Activated naive CD8-positive, alpha-beta T cell treated with anti-CD3 and anti-CD28 coated beads, Interleukin-2, amount 50 U/mL, for 24 hours (primary cell): ENCODE measurements at places on chromosomes 16 and 17.
A peak's percentile ranks its signal among the peaks of the same experiment; 100 is the strongest.

DNA sequence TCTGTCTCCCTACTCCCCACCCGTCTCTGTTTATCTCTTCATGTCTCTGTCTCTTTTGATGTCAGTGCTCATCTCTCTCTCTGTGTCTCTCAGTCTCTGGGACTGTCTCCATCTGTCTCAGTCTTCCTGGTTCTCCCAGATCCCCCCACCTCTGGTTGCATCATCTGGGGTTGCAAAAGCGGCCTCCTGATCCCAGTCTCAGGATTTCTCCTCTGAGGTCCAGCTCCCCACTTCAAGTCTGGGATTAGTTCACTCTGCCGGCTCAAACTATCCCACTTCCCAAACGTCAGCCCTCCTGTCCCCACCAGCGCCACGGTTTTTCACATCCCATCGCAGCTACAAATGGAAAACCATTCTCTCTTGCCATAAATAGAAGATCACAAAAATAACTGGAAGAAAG lies 9.0 kb downstream of the TEKT5 start:
- no peak for DNase-seq

- DNase-seq: no peak
Observed at GRCh38 chr17:35254107-35254773, 11.4 kb downstream of the SLFN5 start.

- DNase-seq: no peak
Observed at GRCh38 chr16:79772784-79773183, 172.2 kb upstream of the MAF start.

DNA sequence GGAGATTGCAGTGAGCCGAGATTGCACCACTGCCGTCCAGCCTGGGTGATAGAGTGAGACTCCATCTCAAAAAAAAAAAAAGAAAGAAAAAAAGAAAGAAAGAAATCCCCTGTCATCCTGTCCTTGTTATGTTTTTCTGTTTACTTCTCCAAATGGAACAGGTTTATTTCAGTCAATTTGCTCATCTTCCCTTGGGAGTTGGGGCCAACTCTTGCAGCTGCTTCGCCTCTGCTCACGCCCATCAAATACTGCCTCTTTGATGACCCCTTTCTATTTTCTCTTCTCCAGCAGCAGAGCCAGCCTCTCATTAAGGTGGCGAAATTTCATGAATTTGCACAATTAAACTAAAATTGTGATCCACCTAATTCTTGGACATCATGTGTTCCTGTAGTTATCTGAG lies 173.4 kb downstream of the ZNF18 start:
- no peak for DNase-seq

GRCh38 chr17:67375716-67376115 lies 1.4 kb upstream of the PITPNC1 start:
- no peak for DNase-seq

- no peak for DNase-seq
Observed at GRCh38 chr16:68403177-68403576, 45.1 kb downstream of the SMPD3 start.

- no peak for DNase-seq
Observed at GRCh38 chr16:76182041-76182635, 95.1 kb upstream of the CNTNAP4 start.

DNA sequence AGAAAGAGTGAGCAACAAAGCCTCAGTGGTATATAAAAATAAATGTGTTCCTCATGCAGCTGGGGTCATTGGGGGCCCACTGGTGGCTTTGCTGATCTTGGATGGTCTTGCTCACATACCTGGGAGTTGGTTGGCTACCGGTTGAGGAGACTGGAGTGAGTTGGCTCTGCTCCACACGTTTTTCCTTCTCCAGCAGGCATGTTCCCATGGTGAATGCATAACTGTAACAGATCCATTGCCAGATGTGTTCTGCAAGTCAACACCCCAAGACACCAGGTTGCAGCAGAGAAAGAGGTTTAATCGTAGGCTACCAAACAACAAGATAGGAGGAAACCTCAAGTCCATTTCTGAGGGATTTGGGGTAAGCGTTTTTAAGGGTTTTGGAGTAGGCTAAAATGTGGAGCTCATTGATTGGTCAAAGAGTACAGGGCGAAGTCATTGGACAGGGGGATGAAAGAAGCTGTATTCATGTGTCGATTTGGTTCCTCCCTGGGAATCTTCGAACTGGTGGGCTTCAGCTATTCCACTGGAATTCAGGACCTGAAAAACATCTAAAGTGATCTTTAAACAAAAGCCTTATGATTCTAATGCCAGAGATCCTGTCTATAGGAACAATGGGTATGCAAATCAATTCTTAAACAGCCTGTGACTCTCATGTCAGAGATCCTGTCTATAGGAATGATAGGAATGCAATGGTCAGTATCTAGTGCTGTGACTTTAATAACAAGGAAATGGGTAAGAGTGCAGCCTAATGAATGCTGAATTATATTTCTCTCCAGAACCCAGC lies 467.5 kb upstream of the C16orf82 start:
- no peak for DNase-seq

DNA sequence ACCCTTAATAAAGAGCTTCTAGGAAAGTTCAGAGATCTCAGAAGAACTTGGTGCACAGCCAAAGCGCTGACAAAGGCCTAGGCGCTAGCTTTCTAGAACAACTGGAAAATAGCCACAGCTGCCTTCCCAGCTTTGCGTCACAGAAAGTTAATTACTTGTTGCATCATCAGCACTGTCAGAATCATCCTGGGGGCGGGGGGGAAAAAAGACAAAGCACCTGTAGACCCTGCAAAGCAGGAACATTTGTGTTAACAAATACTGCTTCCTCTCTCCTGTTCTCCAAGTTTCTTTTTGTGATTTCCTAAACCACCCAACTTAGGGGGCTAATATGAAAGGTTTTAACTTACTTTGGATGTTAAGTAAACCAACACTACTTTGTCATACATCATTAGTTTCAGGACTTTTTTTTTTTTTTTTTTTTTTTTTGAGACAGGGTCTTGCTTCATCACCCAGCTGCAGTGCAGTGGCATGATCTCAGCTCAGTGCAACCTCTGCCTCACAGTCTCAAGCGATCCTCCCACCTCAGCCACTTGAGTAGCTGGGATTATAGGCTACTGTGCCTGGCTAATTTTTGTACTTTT lies 4.8 kb upstream of the AARSD1 start:
- no peak for DNase-seq

DNA sequence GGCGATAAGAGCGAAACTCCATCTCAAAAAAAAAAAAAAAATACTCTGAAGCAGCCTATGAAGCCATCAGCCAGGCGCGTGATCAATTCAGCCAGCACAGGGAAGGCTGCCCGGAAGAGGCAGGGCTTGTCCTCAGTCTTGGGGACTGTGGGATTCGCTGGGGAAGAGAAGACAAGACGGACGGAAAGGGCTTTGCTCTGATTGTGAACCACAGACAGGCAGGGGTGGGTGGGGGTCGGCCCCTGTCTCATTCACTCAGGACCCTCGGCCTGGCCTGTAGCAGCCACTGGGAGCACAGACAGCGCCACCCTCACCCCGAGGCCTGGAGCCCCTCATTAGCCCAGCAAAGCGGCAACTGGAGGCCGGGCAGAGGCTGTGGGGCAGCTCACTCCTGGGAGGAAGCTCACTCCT lies 37.2 kb downstream of the ABR start:
- DNase-seq: no peak

DNA sequence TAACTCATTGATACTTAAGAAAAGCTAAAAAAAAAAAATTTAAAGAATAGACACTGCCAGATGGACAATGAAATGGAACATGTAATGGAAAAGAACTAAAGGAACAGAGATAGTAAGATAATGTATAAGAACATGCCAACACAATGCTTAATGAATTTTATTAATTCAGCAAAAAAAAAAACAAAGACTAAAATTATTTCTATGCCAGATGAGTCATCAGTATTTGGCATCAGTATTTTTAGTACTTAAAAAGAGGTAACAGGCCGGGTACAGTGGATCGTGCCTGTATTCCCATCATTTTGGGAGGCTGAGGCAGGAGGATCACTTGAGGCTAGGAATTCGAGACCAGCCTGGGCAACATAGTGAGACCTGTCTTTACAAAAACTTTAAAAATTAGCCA lies 168.5 kb downstream of the CYB561 start:
- no peak for DNase-seq

GRCh38 chr16:47567321-47567720 lies 106.2 kb downstream of the PHKB start:
- no peak for DNase-seq

DNA sequence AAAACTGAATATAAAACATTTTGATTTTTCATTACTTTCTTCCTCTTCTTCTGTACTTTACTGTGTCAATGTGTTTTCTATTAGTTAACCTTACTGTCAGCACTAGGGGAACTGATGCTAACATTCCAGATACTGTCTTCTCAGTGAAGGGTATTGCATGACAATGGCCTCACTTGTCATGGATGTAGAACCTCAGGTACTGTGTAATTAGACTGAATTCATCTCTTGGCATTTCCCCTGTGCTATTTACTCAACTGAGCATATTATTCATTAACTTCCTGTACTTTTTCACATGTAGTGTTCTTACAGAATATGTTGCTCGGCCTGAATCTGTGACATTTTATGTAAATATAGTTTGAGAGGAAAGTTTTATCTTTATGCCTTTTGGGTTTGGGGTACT lies 237.0 kb downstream of the CA10 start:
- DNase-seq: no peak

DNA sequence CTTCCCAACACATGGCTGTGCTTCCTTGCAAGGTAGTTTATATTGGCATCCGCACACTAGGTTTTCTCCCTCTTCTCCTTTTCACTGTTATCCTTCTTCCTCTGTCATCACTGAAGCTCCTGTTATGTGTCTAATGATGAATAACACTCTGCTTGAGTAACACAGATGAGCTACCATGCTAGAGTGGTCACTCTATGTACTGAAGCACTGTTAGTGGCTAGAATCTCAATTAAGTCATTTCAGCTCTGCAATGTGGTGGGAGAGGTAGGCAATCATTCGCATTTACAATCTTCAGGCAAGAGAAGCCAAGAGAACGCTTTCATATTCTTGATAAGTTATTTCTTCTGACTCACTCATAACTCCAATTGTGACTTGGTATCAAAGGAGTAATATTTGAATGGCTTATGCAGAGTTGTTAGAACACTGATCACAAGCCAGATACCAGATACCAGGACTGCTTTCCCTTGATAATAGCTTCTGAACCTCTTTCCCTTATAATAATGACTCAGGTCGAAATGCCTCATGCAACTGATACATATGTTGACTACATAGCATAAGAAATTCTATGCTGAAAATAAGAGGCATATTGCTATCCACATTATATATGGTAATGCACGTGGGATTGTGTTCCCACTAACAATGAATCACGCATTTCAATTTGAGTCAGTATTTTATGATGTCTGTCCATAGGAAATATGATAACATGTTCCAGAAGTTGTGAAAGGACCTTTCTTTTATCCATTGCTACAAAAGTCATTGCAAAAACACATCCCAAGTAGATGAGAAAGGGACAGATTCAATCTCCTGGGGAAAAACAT lies 158.0 kb upstream of the HS3ST3A1 start:
- DNase-seq: no peak

GRCh38 chr16:30748634-30749445 lies 615 bp downstream of the PHKG2 start:
- peak; percentile 38 for DNase-seq

- no peak for DNase-seq
Observed at GRCh38 chr16:78628461-78629045, 529.1 kb downstream of the WWOX start.

GRCh38 chr17:81483862-81484194 lies 28.8 kb downstream of the ACTG1 start:
- DNase-seq: no peak

DNA sequence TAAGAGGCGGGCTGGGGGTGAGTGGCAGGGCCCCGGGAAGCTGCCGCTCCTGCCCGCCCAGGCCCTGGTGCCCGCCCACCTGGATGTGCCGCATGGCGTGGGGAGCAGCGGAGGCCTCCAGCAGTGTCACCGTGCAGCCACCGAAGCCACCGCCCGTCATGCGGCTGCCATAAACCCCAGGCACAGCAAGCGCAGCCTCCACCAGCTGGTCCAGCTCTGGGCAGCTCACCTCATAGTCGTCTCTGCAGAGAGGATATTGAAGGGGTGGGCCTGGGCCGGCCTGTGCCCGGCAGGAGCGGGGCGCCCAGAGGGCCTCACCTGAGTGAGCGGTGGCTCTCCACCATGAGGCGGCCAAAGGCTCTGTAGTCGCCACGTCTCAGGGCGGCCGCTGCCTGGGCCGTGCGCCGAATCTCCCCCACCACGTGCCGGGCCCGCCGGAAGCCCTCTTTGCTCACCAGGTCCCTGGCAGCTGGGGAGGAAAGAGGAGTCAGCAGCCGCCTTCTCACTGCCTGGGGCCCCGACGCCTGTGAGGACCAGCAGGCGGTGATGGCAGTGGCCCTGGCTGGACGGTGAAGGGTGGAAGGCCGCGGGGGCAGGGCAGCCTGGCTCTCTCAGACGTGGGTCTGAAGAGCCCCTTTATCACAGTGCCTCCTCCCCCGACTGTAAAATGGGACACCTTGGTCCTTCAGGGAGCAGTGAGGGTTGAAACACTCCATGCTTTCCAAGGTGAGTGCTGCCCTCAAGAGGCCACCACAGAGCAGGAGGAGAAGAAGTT lies 6.7 kb downstream of the GALK1 start:
- DNase-seq: no peak

- no peak for DNase-seq
Observed at GRCh38 chr16:87815567-87815966, 49.8 kb upstream of the KLHDC4 start.

DNA sequence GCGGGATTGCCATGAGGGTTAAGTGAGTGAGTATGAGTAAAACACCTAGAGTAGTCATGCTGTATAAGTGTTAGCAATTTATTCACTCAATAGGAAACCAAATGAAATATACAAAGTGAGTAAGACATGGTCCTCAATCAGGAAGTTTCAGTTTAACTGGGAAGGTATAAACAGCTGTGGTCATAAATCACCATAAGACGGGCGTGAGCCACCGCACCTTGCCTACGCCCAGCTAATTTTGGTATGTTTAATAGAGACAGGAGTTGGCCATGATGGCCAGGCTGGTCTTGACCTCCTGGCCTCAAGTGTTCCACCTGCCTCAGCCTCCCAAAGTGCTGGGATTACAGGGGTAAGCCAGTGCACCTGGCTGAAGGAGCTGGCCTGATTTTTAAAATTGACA lies 27.0 kb downstream of the RNF135 start:
- DNase-seq: no peak

DNA sequence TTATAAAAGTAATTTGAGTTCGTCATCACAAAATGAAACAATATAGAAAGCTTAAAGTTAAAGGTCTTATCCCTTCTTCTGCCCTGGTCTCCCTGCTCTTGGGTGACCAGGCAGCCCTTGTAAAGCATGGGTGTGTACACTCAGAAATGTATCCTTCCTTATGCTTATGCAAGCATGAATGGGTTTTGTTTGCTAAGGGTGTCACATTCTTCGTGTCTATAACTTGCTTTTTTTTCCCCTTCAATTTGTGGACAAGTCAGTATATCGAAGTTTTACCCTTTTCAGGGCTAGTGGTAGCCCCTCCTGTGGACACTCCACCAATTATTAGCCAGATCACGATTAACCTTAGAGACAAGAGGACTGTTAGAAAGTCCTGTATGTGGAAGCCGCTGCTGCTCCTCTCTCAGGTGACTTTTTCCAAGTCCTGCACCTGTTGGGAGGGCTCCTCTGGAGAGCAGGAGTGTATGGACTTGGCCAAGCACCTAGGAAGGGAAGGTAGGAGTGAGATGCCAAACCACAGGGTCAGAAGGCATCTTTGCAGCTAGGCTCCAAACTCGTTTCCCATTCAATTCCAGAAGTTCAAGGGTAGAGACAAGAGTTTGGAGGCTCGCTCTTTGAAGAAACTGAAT lies 50.9 kb downstream of the LDHD start:
- DNase-seq: no peak

GRCh38 chr16:2078691-2079090 lies 30.9 kb downstream of the TSC2 start:
- DNase-seq: no peak

- DNase-seq: no peak
Observed at GRCh38 chr17:42683407-42684034, 1.2 kb downstream of the CNTNAP1 start.

GRCh38 chr16:1626327-1626726 lies 14.2 kb downstream of the CRAMP1 start:
- DNase-seq: no peak
